ENCODE measurements at places on chromosomes 5 and 9. TPM values are rescaled to one million over a fixed set of nuclear protein-coding genes. Genes with fewer than 3 reads are reported as not detected.

- no peak for DNase-seq
Measured at GRCh38 chr9:34027845-34028574, 20.7 kb downstream of the UBAP2 start.

DNA sequence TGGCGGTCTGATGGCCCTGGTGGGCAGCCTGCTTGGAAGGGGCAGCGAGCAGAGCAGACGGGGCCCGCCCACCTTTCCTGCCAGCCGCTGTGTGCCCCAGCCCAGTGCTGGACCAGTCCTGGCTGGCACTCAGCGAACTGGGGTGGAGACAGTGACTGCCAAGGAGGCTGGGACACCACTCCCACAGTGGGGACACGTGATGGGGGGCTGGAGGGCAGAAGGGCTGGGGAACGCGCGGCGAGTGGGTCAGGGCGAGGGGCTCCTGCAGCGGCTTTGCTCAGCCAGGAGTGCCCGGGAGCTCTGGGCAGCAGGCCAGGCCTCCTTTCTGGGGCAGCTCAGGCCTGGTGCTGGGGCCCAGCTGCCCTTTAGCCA, 19.5 kb downstream of the NCS1 start:
- no peak for DNase-seq

DNA sequence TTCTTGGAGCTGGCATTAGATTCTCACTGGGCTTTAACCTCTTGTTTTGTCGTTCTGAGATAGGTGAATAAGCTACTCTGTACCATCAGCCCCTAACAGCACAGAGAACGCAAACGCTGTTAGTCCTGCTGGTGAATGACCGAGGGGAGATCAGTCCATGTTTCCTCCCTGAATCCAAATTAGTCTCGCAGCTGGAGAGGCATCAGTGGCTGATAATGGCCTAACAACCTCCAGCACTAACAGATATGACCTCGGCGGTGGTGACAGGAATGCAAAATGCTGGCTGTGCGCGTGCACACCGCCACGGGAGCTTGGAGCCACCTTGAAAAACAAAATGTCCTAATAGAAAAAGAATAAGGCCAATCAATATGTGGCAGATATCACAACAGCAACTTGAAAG, 77.6 kb upstream of the IRX1 start:
- no peak for DNase-seq

DNA sequence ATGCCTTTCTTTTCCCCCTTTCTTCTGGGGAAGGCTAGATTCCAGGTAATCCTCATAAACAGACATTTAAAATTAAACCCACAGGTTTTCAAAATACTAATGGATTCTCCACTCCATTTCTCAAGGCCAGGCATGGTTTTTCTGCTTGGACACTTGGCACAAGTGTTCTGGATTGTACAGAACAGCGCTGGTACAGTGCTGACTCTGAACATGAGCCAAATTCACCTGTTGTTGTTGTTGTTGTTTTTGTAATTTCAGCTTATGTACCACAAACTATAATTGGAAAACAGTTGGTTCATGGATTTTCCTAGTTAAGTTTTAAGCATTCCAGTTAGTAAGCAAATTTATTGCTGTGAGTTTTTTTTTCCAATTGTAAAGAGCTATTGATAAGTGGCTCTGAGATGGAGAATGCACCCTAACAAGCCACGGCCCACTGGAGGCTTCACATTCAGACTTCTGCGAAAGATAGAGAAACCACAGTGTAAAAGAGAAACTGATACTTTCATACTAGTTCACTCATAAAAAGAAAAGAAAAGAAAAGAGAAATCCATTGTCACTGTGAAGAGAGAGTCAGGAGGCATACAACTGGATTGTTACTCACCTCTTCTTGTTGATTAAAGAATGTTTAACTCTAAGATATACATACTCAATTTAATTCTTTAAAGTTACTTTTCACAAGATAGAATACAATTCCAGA, 16.2 kb upstream of the ITGA1 start:
- DNase-seq: no peak

DNA sequence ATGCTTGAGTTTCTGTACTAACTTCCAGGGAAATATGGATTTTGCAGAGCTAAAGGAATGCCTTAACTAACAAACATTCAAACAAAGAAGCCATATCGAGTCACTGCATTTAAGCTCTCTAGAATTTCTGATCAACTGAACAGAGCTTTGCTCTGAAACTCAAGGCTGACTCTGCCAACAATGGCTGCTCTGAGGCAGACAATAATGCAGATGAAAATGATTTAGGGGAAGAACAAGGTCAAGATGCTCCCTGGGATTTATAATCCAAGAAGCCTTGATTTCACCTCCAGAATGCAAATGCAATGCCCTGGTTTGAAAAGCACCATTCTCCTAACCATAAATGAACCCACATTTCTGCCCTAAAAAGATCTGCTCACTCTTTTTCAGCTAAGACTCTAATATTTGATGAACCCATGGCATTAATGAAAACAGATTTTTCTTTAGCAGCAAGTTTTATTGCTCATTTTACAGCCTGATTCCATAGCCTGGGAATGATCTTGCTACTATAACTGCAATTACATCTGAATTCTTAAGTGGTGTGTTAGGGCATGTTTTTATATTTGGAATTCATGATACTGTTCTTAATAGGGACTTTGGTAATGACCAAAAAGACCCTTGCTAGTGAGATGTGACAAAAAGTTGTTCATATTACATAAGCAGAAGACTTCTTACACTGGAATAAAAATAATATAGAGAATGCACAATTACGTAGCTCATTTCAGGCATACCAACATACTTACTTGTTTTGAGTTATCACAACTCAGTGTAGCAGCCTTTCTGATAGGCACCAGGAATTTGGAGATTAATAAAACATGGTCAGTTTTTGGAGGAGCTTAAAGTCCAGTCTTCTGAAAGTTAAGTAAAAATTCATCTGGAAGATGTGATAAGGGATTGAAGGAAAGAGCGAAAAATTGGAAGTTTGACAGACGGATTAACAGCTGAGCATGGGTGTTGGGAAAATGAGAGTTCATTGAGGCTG, 169.4 kb downstream of the TRPM3 start:
- DNase-seq: no peak

LHX6 gene
- total RNA-seq: 11.2 TPM
